ENCODE measurements at places on chromosomes 2 and 18. TPM values are rescaled to one million over a fixed set of nuclear protein-coding genes. Genes with fewer than 3 reads are reported as not detected.

The NCKAP5 gene
- 4.3 TPM for total RNA-seq

The CXXC1 gene
- 32.8 TPM for total RNA-seq

The GALNT13 gene
- total RNA-seq, result not detected

The KCNE4 gene
- 3.6 TPM for total RNA-seq

The TCF23 gene
- total RNA-seq, result 0.16 TPM

All from Right ventricle myocardium inferior (tissue), 1 donor.